ENCODE measurements at places on chromosomes 6 and 20.

- no peak for DNase-seq
Observed at GRCh38 chr6:156517088-156517487, 260.1 kb upstream of the ARID1B start.

DNA sequence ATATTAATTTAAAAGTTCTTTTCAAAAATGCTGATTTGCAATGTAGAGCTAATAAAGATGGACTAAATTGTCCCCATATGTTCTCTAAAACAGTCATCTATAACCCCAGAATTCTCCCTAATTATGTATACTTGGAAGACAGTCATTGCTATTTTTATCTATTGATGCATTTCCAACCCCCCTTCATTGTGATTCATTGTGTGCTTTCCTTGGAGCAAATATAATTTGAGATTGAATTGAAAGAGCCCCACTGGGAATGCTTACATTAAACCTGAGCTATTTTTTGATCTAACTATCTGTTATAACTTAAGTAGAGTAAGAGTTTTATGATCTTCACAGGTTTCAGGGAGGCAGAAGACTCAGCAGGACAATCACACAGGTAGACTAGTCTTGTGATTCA, 73.7 kb upstream of the PTCHD4 start:
- DNase-seq: no peak

- no peak for DNase-seq
Observed at GRCh38 chr6:139064981-139065665, 36.6 kb downstream of the ABRACL start.

DNA sequence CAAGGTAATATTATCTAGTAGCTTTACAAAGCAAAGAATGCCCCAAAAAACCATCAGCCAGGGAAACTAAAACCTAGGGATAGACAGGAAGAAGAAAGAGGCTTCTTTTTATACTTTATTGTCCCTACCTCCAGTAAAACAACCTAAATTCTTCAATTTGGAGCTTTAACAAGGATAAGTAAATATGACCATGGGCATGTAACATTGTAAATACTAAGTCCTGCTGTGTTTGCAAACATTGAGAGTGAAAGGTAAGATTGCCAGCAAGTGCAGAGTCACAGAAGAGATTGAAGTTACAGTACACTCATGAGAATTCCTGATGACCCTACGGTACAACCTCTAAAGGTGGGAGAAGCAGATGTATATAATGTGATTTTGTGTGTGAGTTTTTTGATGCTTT, 117.2 kb downstream of the FOXO3 start:
- DNase-seq: no peak

- DNase-seq: no peak
Observed at GRCh38 chr6:108365478-108365877, 70.6 kb downstream of the AFG1L start.

- no peak for DNase-seq
Observed at GRCh38 chr20:25497586-25498279, 87.6 kb downstream of the NINL start.

GRCh38 chr6:113381959-113382358, 475.2 kb upstream of the MARCKS start:
- DNase-seq: no peak

- no peak for DNase-seq
Observed at GRCh38 chr20:15619816-15620215, 953.4 kb downstream of the KIF16B start.

- no peak for DNase-seq
Observed at GRCh38 chr6:13754644-13755043, 43.0 kb upstream of the RANBP9 start.

GRCh38 chr6:72218125-72218524, 331.8 kb downstream of the RIMS1 start:
- DNase-seq: no peak

GRCh38 chr6:105359419-105360370, 43.2 kb downstream of the PREP start:
- no peak for DNase-seq

DNA sequence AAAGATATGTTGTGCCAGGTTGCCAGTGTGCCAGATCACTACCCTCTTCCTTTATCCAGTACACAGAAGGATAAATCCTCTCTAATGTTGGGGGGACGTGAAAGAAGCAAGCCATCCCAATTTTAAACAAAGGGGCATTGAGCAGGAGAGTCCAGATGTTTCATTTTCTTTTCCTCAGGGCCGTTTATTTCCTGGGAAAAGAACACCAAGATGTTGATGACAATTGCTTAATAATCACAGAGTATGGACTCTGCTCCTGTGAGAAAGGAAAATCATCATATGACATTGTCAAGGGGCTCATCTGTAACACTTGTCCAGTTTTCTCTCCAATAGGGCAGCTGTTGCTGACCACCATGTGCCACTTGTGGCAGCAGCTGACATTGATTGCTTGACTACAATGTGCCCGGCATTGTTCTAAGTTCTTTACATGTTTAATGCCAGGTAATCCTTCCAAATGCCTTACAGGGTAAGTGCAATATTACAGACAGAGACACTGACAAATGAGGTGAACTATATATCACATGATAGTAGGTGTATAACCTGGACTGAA, 161.4 kb downstream of the CD109 start:
- no peak for DNase-seq

DNA sequence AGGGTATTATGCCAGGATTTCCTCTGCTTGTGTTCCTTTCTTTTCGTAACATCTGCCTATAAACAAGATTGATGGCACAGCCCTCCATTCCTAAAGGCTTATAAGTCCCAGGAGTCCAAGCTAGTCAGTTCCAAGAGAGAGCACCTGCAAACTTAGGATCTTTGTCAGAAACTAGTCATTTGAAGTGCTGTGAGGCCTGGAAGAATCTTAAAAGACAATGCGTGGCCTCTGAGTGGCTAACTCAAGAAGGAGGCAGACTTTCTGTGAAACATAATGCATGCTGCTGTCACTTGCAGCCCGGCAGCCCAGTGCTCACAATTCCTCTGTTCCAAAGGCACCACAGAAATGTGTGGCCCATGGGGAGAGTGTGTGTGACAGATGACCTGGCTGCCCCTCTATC, 135.0 kb upstream of the SUPT3H start:
- no peak for DNase-seq

DNA sequence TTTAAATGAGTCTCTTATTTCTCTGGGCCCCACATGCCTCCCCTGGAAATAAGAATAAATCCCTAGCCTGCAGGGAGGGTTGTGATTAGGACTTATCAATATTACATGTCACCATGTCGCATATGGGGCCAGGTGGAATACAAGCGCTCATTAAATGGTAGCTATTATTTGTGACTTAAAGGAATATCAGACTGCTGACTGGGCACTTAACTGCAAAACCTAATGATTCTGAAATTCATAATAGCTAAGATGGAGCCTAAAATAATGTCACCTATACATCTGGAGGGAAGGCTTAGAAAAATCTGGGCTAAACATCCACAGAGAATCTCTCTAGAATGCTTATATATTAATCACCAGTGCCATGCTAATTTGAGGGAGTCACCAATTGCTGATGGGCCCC, 106.5 kb downstream of the LRFN2 start:
- no peak for DNase-seq

DNA sequence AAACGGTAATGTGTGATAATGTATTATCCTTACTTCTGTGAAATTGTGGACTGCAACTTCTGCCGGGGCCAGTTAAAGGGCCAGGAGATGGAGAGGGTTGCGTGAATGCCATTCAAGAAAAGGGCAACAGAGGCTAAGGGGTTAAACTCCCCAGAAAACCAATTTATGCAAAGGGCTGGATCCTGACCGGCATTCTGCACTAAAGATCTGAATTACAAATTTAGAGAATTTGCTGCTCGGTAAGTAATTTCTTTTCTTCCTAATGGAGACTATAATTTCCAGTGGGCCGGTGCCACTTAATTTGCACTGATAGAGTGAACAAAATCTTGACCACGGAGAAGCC, 130.1 kb downstream of the BCAS1 start:
- DNase-seq: no peak

- no peak for DNase-seq
Observed at GRCh38 chr6:100179576-100179975, 185.6 kb upstream of the MCHR2 start.

DNA sequence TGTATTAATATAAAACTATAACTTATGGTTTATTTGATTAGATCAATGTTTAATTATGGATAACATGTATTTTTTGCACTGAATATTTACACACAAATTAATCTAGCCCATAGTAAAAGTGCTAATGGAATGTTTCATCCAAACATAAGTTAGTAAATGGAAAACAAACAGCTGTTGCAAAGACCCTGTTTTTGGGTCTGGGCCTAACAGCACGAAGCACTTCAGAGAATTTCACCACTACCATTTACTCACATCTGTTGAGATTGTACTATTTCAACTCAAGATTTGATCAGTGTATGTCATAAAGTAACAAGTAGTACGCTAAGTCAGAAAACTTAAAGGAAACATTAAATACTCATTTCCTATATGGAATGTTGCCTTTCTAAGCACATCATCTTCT, 359.6 kb downstream of the LAMA2 start:
- DNase-seq: no peak

DNA sequence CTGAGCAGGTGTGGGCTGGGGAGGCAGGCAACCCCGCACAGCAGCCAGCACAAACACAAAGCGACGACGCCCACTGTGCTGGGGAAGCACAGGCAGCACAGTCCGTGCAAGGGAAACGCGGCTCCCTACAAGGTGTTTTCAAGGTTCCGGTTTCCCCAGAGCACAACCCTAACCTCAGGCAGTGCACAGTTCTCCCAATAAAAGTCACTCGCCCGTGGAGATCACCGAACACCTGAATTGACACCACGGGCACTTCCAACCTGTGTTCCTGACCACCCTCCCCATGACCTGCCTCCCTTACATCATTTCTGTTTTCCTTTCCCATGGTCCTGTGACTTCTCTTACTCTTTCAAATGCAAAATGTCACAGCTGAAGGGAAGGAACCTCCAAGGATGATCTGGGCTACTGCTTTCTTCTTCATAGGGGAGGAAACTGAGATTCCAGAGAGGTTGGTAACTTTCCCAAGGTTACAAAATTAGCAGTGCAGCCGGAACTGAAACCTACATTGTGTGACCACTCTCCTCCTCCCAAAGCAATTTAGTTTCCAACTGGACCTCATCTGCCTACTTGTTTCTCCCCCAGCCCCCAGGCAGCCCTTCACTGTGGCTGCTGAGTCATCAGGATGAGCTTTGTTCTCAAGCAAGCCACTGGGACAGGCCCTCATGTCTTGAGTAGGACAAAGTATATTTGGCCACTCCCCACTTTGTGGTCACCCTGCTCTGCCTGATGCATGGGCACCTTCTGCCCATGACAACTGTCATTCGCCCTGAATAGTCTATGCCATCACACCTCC, 125.3 kb downstream of the ATXN1 start:
- DNase-seq: no peak

- DNase-seq: no peak
Observed at GRCh38 chr20:19725814-19726525, 32.1 kb upstream of the RIN2 start.

GRCh38 chr20:44598423-44599305, 16.3 kb downstream of the PKIG start:
- no peak for DNase-seq

- no peak for DNase-seq
Observed at GRCh38 chr6:96542702-96543101, 20.2 kb upstream of the FHL5 start.

GRCh38 chr6:164063346-164063745, 648.8 kb downstream of the QKI start:
- no peak for DNase-seq

DNA sequence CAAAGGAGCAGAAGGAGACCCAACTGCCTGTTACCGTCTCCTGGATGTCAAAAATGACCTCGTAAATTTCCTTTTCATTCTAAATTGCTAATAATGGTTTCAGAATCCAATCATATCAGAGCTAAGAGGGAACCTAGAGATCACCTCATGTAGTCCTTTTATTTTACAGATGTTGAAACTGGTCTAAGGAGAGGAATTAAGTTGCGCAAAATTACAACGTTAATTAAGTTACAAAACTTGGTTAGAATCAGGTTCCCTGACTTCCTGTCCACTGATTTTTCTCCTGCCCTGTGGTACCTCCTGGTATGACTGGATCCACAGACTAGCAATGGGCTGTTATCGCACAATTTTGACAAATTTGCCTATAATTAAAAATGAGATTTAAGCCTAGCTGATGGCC, 9.0 kb upstream of the STK38 start:
- DNase-seq: no peak

DNA sequence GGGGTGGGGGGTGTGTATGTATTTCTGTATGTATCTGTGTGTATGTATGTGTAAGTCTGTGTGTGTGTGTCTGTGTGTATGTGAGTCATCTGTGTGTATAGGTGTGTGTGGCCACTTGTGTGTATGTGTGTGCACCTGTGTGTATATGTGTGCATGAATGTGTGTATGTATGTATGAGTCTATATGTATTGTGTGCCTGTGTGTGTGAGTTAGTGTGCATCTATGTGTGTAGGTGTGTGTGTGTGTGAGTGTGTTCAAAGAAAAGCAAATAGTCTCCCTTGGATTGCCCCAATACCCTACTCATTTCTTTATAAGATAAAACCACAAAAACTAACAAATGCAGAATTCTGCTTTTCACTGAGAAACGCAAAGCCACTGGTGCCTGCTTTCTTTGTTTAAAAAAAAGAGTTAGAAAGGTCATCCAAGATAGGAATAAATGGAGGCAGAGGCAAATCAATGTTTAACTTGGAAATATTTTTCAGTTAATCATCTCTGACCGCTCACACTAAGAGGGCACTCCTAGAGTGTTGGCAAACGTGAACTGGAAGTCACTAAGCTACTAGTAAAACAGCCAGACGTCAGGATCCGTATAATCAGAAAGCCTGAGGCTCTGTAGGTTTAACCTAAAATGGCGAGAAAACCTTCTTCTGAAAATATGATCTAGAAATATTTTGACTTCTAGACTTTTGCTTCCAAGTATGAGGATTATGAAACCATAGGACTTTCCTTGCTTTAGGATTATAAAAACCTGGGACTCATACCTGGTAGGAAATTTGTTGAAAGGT, 37.4 kb upstream of the JAG1 start:
- DNase-seq: no peak

GRCh38 chr6:81940451-81940985, 188.0 kb upstream of the TENT5A start:
- DNase-seq: no peak

- no peak for DNase-seq
Observed at GRCh38 chr20:41175201-41175651, 37.9 kb downstream of the PLCG1 start.

GRCh38 chr6:42367353-42368011, 84.2 kb downstream of the TRERF1 start:
- no peak for DNase-seq

DNA sequence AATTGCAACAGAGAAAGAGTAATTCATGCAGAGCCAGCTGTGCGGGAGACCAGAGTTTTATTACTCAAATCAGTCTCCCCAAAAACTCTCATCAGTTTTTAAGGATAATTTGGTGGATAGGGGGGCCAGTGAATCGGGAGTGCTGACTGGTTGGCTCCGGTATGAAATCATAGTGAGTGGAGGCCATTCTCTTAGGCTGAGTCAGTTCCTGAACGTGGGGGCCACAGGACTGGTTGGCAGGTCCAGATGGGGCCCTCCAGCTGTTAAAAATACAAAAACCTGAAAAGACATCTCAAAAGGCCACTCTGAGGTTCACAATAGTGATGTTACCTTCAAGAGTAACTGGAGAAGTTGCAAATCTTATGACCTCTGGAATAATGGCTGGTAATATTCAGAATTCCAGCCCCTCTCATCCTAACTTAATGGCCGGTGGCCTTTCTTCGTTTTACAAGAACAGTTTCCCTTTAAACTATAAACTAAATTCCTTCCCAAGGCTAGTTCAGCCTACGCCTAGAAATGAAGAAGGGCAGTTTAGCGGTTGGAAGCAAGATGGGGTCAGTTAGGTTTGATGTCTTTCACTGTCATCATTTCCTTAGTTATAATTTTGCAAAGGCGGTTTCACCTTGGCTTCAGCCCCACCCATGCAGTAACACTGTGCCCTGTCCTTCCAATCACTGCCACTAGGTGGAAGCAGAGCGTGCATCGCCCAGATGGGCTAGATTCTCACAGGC, 6.8 kb upstream of the MICA start:
- peak; percentile 87 for DNase-seq

Data from activated CD4-positive, alpha-beta T cell treated with anti-CD3 and anti-CD28 coated beads, Interleukin-2, amount 50 U/mL, for 24 hours (primary cell).